ENCODE measurements at places on chromosomes 3 and 15.

- no peaks in the 10 kb centered on the region for H3K27me3 ChIP-seq
- no peak overlapping the region for H3K27ac ChIP-seq
- no peak overlapping the region for H3K4me3 ChIP-seq
- no peaks in the 10 kb centered on the region for H3K36me3 ChIP-seq
- no peaks in the 10 kb centered on the region for H3K4me1 ChIP-seq
These were observed 163.6 kb downstream of the TUSC7 start for GRCh38 chr3:116873142-116873541.

- no peak overlapping the region for H3K4me3 ChIP-seq
- no peaks in the 10 kb centered on the region for H3K27me3 ChIP-seq
- H3K4me1 ChIP-seq, result no peaks in the 10 kb centered on the region
These were observed 65.1 kb downstream of the PIK3CB start for GRCh38 chr3:138769616-138770015.

DNA sequence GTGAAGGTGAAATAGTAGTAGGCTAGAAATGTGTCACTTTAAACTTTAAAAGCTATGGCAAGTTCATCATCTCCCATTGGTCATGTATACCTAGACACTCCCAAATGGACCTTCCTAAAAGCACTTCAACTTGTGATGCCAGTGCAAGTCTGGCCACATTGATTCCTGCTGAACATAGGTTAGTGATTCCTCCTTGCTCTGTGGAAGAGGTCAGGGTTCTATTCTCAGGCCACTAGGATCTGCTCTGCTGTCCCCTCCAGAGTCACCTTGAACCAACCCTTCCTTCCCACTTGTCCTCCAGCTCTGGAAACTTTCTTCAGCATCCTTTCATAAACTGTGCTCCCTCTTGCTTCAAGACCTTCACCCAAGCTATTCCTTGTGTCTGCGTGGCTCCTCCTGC lies 301.7 kb downstream of the RPLP1 start:
- H3K27me3 ChIP-seq, result no peaks in the 10 kb centered on the region
- DNase-seq, result no peak
- H3K27ac ChIP-seq, result no peak overlapping the region

- H3K4me3 ChIP-seq, result no peak overlapping the region
- H3K4me1 ChIP-seq, result no peaks in the 10 kb centered on the region
- H3K36me3 ChIP-seq, result no peaks in the 10 kb centered on the region
These were observed 1.0 kb upstream of the RYR3 start for GRCh38 chr15:33309602-33310276.

DNA sequence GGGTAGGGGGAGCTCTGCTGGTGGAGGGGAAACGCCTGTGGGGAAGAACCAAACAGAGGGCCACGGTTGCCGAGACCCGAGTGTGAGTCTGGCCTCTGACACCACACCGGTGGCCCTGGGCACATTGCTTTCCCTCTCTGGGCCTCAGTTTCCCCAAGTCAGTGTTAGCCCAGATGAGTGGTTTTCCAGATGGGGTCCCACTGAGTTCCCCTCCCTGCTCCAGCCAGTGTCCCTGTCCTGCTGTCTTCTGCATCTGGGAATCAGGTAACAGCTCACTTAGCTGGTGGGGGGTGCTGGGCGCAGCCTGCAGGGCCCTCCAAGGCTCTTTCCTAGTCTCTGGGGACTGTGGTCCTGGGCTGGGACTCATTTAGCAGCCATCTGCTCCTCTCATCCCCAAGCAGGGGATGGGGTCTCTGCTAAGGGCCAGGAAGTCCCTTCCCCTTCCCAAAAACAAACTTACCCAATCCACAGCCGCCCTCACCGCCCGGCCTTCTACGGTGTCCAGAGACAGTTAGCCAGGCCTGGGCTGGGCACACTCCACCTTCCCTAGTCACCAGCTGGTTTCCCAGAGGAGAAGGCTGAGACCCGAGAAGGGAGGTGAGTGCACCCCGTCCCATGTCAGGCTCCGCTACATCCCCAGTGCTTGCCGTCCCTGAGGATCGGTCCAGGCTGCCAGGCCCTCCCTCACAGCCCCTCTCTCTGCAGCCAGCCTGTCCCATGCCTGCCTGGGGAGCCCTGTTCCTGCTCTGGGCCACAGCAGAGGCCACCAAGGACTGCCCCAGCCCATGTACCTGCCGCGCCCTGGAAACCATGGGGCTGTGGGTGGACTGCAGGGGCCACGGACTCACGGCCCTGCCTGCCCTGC lies 676 bp downstream of the GP9 start:
- no peak for DNase-seq
- H3K27me3 ChIP-seq, result no peaks in the 10 kb centered on the region
- no peaks in the 10 kb centered on the region for H3K36me3 ChIP-seq
- no peak overlapping the region for H3K27ac ChIP-seq

- H3K27ac ChIP-seq, result no peak within 1 kb of the TSS
- H3K36me3 ChIP-seq, result no peaks in the 10 kb centered on the region
- no peak for DNase-seq
- peak within 1 kb of the TSS; percentile 76 for H3K4me3 ChIP-seq
These were observed at the start of gene PCOLCE2 for GRCh38 chr3:142888481-142889211. PCOLCE2 (minus strand) TSS chr3:142889083; CDS start chr3:142888896, 187 bp downstream.

DNA sequence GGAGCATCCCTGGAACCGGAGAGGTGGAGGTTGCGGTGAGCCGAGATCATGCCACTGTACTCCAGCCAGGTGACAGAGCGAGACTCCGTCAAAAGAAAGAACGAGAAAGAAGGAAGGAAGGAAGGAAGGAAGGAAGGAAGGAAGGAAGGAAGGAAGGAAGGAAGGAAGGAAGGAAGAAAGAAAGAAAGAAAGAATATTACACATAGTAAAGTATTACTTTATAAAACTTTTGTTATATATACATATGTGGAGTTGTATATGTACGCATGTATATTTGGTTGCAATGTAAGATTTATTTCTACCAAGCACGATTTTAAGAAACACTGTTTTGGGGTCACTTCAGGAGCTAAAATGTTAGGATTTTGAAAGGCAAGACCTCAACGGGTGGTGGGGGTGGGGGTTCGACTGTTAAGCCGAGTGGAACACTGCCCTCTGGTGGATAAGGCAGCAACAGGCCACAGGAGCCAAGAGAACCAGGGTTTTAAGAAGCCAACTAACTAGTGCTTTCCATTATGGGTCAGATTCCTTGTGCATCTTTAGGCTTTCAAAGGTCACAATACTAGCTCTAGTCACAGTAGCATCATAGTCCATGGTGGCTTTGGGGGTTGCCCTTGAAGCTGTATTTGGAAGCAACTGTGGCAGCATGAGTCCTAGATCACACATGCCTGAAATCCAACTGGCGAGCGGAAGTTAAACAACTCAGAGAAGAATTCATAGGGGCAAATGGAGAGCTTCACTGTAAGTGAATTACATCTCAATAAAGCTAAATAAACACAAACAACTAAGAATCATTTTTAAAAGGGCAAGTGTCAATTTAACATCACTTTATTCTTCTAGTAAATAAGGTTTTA lies 22.5 kb downstream of the GLB1 start:
- no peak overlapping the region for H3K4me3 ChIP-seq
- H3K27ac ChIP-seq, result no peak overlapping the region
- peak; percentile 55 for DNase-seq

GRCh38 chr3:120569222-120570057 lies 26.7 kb upstream of the NDUFB4 start:
- no peaks in the 10 kb centered on the region for H3K27me3 ChIP-seq
- no peaks in the 10 kb centered on the region for H3K4me1 ChIP-seq
- no peaks in the 10 kb centered on the region for H3K36me3 ChIP-seq
- no peak overlapping the region for H3K4me3 ChIP-seq
- DNase-seq, result no peak

GRCh38 chr15:88994286-88994685 lies 81.1 kb upstream of the MFGE8 start:
- H3K36me3 ChIP-seq, result no peaks in the 10 kb centered on the region
- DNase-seq, result no peak
- H3K27me3 ChIP-seq, result no peaks in the 10 kb centered on the region
- H3K4me1 ChIP-seq, result no peaks in the 10 kb centered on the region

GRCh38 chr3:45507820-45508317 lies 86.7 kb upstream of the LIMD1 start:
- H3K4me3 ChIP-seq, result no peak overlapping the region
- H3K36me3 ChIP-seq, result peaks cover 34% of the 10 kb centered on the region
- DNase-seq, result no peak
- no peaks in the 10 kb centered on the region for H3K4me1 ChIP-seq
- no peak overlapping the region for H3K27ac ChIP-seq
- H3K27me3 ChIP-seq, result no peaks in the 10 kb centered on the region

DNA sequence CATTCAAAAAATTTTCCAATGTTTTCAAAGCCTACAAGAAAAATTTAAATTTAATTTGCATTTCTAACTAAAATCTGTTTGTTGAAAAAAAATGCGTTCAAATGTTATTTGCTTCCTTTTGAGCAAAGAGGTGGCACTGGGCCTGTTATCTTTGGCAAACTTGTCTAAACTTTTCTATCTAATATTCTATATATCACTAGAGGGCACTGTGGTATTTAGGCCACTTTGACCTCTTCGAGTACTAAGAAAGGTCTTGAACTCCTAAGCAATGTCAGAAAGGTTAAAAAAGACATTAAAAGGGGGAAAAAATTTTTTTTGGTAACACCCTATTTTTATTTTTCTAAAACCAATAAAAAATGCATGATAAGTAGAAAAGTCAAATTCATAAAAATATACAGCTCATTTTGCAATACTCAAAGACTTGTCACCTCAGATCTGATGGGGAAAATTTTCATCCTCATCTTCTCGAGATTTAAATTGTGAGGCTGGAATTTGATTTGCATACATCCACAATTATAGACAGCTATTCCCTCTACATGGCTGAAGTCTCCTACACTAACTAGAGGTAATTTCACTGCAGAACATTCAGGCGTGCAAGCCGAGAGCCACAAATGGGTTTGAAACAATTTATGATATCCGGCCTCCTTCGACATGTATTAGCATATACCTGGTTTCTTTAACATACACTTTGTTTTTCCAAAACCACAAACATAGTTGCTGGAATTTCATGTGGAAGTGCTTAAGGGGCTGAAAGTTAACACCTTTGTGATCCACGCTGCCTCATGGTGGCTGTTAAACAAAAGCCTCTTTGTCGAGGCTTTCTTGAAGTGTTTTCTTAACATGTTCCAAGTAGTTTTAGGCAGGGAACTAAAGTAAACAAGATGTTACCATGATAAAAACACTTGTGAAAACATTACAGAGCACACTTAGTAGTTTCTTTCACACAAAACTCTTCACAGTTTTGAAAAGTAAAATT lies 576.4 kb downstream of the FOXP1 start:
- no peaks in the 10 kb centered on the region for H3K27me3 ChIP-seq
- peaks cover 8% of the 10 kb centered on the region for H3K36me3 ChIP-seq
- H3K27ac ChIP-seq, result no peak overlapping the region
- H3K4me1 ChIP-seq, result no peaks in the 10 kb centered on the region

- no peak overlapping the region for H3K4me3 ChIP-seq
- no peaks in the 10 kb centered on the region for H3K27me3 ChIP-seq
- no peak overlapping the region for H3K27ac ChIP-seq
- DNase-seq, result no peak
- peaks cover 2% of the 10 kb centered on the region for H3K4me1 ChIP-seq
- H3K36me3 ChIP-seq, result no peaks in the 10 kb centered on the region
These were observed 1.9 kb downstream of the FSD2 start for GRCh38 chr15:82803793-82804574.

DNA sequence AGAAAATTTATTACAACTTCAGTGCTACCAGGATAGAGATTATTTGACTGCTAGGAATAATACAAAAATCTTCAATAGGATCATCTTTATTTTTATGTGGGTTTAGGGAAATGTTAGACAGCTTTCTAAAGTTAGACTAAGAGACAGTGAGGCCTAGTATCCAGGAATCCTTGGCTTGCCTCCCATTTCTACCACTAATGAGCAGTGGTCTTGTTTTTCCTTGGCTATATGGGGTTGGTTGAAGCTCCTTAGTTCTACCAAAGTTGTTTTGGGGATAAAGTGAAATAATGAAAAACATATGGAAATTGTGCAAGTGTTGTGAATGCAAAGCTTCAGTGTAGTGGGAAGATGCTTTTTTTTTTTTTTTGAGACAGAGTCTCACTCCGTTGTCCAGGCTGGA lies 16.8 kb downstream of the AP4E1 start:
- H3K27me3 ChIP-seq, result no peaks in the 10 kb centered on the region
- DNase-seq, result no peak
- no peak overlapping the region for H3K4me3 ChIP-seq
- no peaks in the 10 kb centered on the region for H3K4me1 ChIP-seq

DNA sequence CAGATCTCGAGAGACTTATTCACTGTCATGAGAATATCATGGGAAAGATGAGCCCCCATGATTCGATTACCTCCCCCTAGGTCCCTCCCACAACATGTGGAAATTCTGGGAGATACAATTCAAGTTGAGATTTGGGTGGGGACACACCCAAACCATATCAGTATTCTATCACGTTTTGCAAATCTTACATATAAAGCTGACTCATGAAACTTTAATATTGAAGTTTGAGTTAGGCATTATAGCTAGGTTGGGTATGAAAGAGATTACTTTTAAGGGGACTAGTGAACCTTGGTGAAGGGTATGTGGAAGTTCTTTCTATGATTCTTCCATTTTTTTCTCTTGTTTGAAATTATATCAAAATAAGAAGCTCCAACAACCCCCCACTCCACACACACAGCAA lies 117.7 kb upstream of the RASGRP1 start:
- H3K4me3 ChIP-seq, result no peak overlapping the region
- H3K27ac ChIP-seq, result no peak overlapping the region
- no peaks in the 10 kb centered on the region for H3K27me3 ChIP-seq
- DNase-seq, result no peak
- H3K36me3 ChIP-seq, result no peaks in the 10 kb centered on the region

DNA sequence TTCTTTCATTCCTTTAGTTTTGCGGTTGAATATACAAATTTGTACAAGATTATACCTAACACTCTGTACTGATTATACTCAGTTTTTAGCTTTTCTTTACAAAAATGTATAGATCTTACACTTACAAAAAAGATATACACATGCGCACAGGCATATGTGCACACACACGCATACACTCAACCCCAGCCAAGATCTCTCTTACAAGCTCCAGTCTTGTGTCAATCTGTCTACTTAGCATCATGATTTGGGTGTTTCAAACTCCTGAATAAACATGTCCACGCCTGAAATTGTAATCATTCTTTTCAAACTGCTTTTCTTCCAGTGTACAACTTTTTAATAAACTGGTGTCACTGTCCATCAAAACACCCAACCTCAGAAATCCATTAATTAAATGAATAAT lies 180.7 kb downstream of the NAALADL2 start:
- no peak overlapping the region for H3K4me3 ChIP-seq
- no peaks in the 10 kb centered on the region for H3K4me1 ChIP-seq
- no peak for DNase-seq
- no peaks in the 10 kb centered on the region for H3K36me3 ChIP-seq

DNA sequence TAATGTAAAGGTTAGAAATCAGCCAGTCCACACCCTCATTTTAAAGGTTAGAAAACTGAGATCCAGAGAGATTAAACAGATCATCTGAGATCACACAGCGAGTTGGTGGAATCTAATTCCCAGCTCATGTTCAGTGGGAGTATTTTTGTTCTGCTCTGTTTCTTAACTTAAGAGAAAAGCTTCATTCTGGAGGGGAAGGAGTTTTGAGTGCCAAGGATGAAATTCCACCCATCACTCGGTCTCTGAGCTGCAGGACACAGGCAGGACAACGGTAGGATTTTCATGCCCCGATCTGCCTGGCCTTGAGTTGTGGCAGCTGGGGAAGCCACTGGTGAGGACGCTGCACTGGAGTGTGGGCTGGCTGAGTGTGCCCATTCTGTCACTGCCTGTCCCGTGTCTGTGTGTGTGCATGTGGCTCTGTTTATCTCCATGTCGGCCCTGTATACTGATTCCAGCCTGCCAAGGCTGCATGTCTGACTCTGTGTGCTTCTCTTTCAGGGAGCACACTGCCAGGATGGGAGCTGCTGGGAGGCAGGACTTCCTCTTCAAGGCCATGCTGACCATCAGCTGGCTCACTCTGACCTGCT lies 94.3 kb downstream of the CEMIP start:
- H3K4me1 ChIP-seq, result no peaks in the 10 kb centered on the region
- H3K36me3 ChIP-seq, result no peaks in the 10 kb centered on the region
- no peak overlapping the region for H3K27ac ChIP-seq
- H3K4me3 ChIP-seq, result no peak overlapping the region

Data from CD14-positive monocyte (primary cell).